GM04503 (cell line): ENCODE measurements at places on chromosomes 2 and 18.
A peak's percentile ranks its signal among the peaks of the same experiment; 100 is the strongest.

GRCh38 chr2:238994876-238995275 is 147.0 kb downstream of the TWIST2 start:
- no peak for DNase-seq

GRCh38 chr18:34098109-34098508 is 126.6 kb downstream of the NOL4 start:
- DNase-seq, result no peak

DNA sequence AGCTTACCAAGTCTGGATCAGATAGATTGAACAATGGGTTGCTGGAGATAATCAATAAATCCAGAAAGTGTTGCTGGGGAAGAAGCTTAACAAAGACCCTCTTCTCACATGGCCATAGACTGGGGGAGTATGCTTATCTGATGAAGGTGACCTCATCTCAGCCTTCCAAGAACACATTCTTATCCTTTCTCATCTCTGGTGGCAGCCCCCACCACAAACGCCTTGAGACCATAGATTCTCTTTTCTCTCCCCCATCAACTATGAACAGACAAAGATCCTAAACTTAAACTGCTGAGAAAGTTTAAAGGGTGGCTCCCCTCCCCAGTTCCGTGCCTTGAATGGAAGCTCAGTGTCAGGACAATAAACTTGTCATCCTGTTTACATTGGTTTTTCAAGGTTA is 428.7 kb upstream of the TRIB2 start:
- DNase-seq, result no peak

GRCh38 chr2:207996848-207997247 is 28.5 kb downstream of the PLEKHM3 start:
- DNase-seq, result no peak

DNA sequence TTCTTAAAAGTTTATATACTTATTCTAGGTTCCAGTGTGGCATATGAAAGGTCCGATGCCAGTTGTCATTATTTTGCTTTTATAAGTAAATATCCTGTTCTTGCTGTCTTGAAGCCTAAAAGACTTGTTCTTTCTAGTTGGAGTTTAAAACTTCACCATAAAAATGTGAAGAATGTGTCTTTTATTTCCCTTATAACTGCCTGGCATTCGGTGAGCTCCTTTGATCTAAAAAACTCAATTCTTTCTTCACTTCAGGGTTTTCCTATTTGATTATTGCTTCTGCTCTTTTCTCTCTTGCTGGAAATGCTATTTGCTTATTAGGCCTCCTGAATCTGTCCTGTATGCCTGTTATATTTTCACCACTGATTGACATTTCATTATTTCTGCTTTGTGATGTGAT is 51.6 kb downstream of the TSPYL6 start:
- no peak for DNase-seq

- DNase-seq, result no peak
Observed at GRCh38 chr2:99088017-99088416, 53.5 kb upstream of the C2orf15 start.

DNA sequence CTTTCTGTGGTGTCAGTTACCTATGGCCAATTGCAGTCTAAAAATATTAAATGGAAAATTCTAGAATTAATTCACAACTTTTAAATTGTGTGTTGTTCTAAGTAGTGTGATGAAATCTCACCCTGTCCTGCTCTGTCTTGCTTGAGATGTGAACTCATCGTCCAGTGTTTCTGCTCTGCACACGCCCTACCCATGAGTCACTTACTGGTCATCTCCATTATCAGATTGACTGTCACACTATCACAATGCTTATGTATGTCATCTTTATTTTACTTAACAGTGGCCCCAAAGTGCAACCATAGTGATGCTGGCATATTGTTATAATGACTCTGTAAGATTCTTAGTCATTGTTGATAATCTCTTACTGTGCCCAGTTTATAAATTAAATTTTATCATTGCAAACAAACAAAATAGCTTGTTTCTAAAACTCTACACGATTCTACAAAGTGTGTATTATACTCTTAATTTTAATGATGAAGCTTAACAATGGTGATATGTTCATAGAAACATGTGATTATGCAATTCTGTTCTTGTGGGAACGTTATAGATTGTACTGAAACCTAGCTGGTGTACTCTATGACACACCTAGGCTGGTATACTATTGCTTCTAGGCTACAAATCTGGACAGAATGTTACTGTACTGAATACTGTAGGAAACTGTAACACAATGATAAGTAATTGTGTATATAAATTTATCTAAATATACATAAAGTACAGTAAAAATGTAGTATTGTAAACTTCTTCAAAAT is 1086.8 kb upstream of the PIK3C3 start:
- peak; percentile 82 for DNase-seq

- no peak for DNase-seq
Observed at GRCh38 chr2:181499231-181499630, 42.0 kb downstream of the ITGA4 start.

DNA sequence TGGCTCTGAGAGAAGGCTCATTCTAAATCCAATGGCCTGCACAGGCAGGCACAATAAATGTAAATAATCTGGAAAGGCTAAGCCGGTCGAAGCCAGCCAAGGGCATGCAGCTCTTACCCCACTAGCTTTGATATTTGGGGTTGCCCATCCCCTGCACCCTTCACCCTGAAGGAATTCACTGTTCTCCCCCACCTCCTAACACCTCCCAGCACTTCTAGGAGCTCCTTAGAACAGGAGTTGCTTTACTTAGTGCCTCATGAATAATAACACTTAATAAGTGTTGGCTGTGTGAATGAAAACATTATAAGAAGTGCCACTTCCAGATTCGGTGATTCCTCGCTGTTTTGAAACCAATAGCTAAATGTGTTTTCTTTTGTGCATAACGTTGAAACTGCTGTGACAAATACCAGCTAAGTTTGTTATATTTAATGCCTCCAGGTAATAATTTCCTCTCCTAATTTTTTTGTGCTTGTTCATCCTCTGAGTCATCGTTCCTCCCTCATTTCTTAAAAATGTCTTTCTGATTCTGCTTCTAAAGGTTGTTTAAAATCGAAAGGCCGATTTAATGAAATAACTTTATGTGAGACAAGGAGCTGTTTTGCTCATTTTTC is 458.8 kb downstream of the METTL4 start:
- DNase-seq, result no peak

DNA sequence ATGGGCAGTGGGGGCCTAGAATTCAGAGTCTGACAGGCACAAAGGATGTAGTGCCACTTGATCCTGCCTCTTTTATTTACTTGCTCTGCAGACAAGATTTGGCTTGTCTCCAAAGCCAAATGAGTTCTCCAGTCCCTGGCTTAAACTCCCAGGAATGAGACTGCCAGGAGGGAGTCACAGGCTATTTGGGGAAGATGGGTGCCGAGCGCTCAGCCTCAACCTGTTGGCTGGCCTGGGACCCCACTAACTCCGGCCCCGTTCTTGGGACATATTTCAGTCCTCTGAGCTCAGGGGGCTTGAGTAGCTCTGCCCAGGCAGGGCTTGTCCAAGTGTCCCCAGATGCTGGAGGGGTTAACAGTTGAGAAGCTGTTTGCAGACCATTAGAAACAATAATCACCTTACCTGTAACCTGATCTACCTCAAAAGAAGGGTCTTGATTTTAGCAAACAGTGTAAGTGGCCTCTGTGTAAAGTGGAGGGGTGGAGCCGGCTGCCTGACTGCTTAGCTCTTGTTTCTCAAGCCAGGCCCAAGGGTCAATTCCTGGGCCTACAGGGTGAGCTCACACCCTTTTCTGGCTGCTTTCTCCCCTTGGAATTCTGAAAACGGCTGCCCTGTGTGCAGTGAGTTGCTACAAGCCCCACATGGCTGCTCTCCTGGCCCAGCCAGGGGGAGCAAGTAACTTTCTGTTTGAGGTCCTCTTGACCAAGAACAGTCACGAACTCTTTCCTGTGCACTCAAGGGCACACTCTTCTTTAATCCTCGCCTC is 27.1 kb upstream of the FZD5 start:
- DNase-seq, result no peak

- no peak for DNase-seq
Observed at GRCh38 chr2:212005085-212005671, 533.4 kb downstream of the ERBB4 start.

- no peak for DNase-seq
Observed at GRCh38 chr2:187593098-187593497, 38.9 kb upstream of the TFPI start.

DNA sequence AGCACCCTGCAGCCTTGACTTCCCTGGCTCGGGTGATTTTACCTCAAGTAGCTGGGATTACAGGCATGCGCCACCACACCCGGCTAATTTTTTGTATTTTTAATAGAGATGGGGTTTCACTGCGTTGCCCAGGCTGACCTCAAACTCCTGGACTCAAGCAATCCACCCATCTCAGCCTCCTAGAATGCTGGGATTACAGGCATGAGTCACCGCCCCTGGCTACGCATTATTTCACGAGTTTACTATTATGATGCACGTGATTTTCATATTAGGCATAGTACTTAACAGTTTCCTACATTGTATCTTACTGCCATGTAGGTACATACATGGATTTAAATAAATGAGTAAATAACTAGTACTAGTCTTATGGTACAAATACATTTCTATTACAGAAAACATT is 4.4 kb downstream of the DYNC2LI1 start:
- DNase-seq, result no peak

DNA sequence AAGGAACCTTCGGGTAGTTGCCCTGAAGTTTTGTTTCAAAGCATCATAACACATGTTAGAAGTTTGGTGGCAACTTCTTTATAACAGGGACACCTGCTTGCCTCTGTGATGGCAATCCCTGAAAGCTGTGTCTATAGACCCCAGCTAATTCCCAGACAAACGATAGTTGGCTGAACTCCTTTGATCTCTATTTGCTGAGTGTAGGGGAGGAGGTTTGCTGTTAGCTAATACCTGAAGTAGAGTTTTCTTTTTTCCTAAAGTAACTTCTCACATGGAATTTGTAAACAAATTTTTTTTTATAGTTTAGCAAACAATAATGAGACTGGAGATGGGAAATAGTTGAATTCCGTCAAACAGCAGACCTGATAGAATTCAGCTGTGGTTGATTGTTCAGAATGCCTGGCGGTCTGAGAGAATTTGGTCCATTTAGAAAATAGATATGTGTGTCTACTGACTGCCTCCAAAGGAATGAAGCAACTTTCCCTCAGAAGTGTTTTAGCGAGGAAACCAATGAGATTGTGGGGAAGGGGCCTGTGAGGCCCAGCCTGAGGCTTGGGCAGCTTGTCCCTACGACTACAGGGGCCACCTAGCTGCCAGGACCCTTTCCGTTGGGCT is 123.5 kb upstream of the EPAS1 start:
- DNase-seq, result no peak
